ENCODE measurements at places on chromosomes 6 and 20. TPM values are rescaled to one million over a fixed set of nuclear protein-coding genes. Genes with fewer than 3 reads are reported as not detected.

DPPA5 gene
- not detected for total RNA-seq

BACH2 gene
- 0.87 TPM for total RNA-seq

CGAS gene
- total RNA-seq: 11.6 TPM

CLPSL2 gene
- total RNA-seq: not detected

SLC17A1 gene
- not detected for total RNA-seq
